ENCODE measurements at places on chromosomes 4 and X.

- DNase-seq, result no peak
These were observed 120.6 kb upstream of the AGA start for GRCh38 chr4:177562859-177563258.

DNA sequence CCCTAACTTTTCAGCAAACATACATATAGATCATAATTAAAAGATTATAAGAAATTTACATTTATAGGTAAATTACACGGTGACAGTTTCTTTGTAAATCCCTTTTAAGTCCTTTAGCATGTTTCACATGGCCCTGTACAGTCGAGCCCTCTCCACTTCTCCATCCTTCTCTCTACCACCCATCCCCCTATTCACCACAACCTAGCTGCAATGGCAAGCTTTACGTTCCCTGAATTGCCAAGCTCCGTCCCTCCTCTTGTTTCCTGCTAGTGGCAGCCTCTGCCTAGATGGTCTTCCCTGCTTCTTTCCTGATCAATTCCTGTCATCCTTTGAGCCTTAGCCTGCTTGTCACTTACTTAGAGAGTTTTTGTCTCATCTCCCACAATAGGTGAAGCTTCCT, 116.2 kb downstream of the TMA16 start:
- DNase-seq, result no peak

- no peak for DNase-seq
These were observed 819.3 kb upstream of the FRG1 start for GRCh38 chr4:189121336-189121735.

GRCh38 chr4:81257021-81257420, 42.0 kb upstream of the PRKG2 start:
- no peak for DNase-seq

DNA sequence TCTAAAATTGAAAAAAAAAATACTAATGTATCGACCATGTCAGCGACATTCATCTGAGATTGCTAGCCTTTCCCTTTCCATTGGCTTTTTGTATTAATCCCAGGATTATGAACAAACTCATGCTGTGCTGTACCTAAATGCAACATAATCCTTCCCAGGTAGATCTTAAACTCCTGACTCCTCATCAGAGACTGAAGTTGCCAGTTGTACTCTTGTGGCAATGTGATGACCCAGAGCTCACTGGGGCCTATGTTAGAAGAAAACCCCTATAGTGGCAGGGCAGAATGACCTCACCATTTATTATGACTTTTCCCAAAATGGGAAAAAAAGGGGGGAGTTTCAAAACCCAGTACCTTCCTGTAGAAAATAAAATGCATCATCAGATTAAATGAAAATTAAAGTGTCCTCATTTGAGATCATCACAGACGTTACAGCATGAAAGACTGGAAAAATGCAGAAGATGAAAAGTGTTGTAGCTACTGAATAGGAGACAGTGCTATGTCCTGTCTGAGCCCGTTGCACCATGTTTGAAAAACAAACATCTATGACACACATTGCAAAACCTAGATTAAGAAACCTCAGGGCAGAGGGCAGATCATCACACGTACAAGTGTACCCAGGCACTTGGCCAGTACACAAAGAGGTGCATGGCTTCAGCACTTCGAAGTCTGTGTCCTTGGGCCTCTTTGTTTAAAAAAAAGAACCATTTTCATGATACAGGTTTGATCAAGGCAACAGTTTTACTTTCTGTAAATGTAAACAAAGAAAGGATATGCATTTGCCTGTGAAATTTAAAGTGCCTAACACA, 6.8 kb upstream of the ACSL4 start:
- no peak for DNase-seq

- DNase-seq, result no peak
These were observed 341.8 kb downstream of the MAGEB5 start for GRCh38 chrX:26557691-26558321.

- no peak for DNase-seq
These were observed 53.6 kb downstream of the PCDH19 start for GRCh38 chrX:100356351-100356896.

All from islet precursor cell (in vitro differentiated cells).